ENCODE measurements at places on chromosomes 2 and 18.

DNA sequence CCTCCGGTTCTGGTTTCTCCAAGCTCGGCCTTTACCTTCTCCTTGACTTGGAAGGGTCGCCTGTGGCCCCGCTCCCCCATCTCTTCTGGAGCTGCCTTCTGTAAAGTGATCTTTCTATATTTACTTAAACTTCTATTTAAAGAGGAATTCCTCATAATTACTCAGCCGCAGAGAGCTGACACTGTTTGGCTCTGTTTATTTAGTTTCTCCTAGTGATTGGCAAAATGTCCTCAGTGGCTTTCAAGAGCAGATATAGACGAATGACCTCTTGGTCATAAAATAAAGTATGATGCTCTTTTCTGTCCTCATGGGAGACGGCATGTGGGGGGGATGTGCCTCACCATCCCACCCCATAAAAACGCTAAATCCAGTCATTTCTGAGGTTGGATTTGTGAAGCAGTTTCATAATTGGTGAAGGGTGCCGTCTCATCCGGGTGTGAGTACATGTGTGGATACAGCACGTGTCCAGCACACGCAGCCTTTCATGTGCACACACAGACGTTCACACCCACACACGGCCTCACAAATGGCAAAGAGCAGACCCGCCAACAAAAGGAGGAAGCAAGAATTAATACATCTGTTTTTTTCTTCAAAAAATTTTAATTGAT is 43.4 kb upstream of the SMAD7 start:
- no peak for DNase-seq

DNA sequence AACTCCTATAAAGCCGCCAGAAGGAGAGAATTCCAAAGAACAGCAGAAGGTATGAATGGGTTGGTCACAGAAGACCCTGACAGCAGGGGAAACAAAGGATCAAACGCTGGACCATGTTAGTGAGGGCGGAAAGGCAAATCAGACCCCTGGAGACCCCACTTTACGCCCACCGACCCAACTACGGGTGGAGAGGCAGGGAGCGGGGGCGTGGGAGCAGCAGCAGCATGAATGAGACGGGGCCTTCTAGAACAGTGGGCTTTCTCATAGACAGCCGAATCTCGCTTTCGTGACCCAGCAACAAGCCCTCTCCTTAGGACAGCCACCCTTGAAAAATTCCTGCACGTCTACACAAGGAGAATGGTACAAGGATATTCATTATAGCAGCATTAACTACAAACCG is 191.0 kb downstream of the HDAC4 start:
- no peak for DNase-seq

- no peak for DNase-seq
These were observed 62.3 kb upstream of the NYAP2 start for GRCh38 chr2:225337183-225337582.

GRCh38 chr2:233433029-233433428 is 78.7 kb downstream of the DGKD start:
- DNase-seq, result no peak

- peak; percentile 54 for DNase-seq
These were observed 726.8 kb upstream of the DDX18 start for GRCh38 chr2:117087535-117088291.

DNA sequence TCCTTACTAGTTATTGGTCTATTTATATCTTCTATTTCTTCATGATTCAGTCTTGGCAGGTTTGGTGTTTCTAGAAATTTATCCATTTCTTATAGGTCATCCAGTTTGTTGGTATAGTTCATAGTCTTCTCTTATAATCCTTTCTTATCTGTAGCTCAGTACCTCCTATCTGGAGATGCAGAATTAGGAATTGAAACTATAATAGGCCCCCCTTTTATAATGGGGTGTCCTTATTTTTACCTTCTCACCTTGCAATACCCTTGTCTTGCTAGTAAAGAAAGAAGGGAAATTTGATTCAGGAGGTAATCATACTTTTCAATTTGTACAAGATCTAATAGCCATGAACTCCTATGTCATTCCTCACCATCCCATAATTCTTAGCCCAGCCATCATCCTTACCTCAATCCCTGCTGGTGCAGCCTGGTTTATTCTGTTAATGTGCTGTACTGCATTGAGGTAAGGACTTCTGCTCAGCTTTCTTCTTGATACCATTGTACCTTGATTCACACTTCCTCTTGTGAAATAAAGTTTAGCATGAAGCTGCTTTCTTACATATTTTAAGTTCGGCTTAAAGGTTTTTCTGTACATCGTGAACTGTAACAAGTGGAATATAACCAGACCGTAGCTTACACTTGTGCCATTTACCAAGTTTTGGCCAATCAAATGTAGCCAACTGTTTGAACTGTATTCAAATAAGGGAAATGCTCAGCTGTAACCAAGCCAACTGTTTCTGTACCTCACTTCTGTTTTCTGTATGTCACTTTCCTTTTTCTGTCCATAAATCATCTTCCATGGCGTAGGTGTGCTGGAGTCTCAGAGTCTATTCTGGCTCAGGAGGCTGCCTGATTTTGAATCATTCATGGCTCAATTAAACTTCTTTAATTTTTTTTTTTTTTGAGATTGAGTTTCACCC is 40.1 kb upstream of the PTH2R start:
- no peak for DNase-seq

DNA sequence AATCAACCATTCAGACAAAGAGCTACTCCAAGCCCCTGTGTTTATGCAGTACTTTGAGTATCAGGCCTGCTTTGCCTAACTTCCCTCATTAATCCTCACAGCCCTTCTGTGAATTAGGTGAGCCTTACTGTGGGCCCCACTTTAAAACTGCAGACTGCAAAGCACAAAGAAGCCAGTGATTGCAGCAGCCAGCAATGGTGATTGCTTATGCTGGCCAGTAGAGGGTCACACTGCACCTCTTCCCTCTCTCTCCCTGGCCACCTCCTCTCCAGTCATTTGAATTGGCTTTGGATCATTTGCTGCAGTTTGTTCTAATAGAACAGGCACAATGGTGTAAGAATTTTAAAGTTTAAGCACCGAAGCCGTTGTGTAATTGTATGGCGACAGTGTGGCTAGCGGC is 229.9 kb downstream of the AGPS start:
- DNase-seq, result peak; percentile 68
